ENCODE measurements at places on chromosomes 13 and 19.

DNA sequence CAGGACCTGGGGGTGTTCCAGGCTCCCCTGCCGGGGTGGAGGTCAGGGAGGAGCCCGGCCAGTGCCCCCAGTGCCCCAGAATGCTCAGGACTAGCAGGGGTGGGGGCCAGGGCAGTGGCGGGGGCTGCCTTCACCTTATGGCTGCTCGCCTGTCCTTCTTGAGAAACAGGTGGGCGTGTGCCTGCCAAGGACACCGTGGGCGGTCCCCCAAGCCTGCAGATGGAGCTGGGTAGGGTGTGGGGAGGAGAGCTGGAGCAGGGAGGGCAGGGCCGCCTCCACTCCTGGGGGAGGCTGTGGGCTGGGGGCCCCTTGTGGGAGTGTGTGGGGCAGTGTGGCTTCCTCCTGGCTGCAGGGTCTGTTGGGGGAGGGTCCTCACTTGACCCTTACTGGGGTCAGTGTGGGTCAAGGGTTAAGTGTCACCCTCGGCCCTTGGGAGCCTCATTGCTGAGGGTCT lies 160.1 kb downstream of the KDM4B start:
- no peak for DNase-seq

DNA sequence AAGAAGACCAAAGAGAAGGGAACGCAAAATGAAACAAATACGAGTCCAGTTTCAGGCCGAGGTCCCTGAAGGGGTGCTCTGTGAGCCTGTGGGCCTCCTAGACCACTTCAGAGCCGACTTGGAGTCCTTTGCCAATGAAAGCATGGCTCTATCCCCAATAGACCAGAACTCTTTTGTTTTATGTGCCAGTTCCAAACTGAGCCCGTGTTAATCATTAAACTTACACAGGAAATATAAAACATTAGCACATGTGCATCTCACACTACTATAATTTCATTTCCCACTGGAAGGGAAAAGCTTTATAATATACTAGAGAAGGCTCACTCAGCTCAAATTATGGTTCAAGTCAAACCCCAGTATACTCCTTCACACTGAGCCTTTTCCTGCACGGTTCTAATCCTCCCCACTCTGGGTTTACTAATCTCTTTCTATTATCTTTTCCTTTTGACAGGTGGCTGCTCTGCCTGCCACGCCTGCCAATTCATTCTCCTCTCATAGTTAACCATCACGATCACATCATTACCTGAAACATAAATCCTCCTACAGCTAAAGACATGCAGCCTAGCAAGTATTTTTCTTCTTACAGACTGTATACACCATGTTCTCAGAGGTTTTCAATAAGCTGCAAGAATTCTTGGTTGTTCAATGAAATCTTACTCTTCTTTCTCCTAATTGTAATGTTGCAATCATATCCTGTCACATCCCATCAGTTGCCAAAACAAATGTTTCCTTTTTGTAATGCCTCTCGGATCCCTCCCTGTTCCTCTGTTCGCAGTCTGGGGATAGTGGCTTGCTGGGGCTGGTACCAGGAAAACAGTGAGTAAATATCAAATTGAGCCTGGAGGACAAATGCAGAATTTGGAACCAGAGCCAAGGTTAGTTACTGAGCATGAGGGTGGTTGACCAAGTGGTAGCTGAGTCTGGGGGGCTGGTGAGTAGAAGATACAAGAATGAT lies 18.8 kb upstream of the WASF3 start:
- no peak for DNase-seq

DNA sequence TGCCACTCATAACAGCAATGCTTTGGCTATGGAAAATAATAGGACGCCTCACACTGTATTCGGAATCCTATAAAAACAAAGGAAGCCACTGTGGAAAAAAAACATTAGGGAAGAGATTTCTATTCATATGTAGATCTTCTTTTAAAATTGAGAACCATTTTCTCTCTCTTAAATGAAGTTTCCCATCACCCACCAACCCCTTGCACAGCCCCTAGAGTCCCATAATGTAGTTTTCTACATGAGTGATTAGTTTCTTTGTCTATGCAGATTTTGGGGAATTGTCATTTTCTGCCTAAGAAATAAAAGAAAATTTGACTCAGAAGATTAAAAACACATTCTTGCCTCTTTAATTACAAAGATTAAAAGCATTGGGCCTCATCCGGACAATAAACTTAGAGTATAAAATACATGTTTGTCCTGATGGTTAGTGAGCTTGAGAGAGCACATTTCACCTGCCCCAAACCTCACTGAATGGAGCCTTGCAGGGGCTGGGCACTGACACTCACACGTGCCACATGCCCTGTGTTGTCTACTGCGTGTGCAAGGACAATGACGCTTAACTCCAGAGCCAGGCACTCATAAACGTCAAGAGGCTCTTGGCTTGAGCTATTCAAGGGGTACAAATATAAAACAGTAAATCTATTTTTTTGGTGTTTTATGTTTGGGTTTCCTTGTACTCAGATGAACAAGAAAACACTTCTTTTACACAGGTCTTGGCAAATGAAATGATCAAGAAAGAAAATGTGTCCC lies 40.0 kb upstream of the KL start:
- no peak for DNase-seq

- no peak for DNase-seq
Observed at GRCh38 chr13:72469906-72470305, 257.5 kb downstream of the MZT1 start.

DNA sequence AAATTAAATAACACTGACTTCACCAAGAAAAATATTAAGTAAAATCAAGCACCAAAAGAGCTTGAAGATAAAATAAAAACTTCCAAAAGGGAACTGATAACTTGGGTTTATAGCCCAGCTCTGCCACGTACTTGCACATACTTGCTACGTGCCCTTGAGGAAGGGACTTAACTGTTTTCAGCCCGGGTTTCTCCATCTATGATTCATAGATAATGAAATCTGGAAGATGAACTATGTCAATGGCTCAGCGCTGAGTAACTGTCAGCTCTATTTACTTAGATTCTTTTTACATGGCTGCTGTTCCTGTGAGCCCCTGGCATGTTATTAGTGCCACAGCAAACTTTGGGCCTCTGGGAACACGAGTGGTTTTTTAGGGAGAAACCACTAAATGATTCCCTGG lies 9.6 kb upstream of the ZC3H13 start:
- no peak for DNase-seq

GRCh38 chr13:26697069-26697955 lies 63.3 kb downstream of the GPR12 start:
- DNase-seq: no peak

GRCh38 chr13:45206340-45206739 lies 5.5 kb upstream of the KCTD4 start:
- DNase-seq: no peak

DNA sequence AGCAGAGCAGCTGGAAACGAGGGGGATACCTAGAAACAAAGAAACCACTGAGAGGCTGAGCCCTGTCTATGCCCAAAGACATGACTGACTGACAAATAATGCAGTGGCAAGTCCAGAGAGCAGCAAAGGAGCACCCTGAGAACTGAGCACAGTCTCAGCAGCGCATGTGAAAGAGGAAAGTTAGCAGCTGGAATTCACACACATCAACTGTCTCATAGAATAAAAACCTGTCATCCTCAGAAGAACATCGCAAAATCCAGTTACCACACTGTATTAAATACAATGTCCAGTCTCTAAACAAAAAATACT lies 24.1 kb upstream of the DLEU7 start:
- no peak for DNase-seq

- no peak for DNase-seq
Observed at GRCh38 chr19:12052091-12052496, 667 bp downstream of the ZNF878 start.

DNA sequence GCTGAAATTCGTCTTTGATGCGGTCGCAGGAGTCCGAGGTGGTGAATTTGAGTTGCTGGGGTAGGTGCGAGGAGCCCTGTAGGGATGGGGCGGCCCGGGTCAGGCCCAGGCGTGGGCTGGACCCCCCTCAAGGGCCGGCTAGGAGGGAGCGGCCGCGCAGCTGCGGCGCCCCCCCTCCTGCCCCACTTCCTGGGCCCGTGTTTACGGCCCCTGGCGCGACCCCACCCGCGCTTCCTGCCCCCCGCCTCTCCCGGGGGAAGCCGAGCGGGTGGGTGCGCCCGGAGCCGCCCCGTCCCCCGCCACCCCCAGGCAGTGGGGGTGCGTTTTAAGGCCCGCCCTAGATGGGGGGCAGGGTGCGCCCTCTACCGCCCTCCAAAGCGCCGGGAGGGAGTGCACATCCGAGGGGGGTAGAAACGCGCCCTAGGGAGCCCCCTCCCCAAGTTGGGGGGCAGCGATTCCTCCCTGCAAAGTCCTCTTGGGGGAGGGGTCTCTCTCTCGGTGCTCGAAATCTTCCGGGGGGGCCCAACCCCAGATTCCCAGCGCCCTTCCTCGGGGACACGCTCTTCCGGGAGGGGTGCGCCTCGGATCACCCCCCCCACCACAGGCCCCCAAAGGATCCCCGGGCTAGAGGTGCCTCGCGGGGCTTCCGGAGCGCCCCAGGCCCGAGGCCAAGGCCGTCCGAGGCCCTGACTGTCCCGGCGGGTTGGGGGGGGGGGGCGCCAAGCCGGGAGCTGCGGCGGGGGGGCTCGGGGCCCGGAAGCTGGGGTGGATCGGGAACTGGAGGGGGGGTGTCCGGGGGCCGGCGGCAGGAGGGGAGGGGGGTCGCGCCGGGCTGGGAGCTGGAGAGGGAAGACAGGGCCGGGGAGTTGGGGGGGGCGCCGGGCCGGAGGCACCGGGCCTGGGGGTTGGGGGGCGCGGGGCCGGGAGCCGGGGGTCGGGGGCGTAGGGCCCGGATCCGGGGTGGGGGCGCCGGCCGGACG lies 823 bp downstream of the TLE5 start:
- peak; percentile 80 for DNase-seq

DNA sequence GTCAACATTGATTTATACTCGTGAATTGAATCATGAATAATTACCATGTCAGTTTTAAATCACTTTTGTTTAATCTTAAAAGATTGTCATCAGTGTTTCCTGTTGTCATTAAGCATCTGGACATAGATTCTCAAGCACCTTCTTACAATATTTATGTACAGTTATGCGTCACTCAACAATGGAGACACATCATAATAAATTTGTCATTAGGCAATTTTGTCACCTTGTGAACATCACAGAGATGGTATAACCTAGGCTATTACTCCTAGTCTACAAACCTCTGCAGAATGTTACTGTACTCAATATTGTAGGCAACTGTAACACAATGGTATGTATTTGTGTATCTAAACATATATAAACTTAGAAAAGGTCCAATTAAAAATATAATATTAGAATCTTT lies 2130.9 kb upstream of the PCDH20 start:
- DNase-seq: no peak

DNA sequence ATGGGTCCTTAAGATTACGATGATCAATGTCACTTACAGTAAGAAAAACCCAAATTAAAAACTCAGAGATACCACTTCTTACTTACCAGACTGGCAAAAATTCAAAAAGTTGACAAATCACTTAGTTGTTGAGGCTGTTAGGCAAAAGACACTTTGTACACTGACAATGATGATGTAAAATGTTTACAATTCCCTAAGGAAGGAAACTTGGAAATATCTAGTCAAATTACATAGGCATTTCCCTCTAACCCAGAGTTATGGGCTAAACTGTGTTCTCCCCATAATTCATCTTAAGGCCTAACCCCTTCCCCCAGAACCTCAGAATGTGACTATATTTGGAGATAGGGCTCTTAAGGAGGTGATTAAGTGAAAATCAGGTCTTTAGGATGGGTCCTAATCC lies 12.0 kb downstream of the TGDS start:
- DNase-seq: no peak

- no peak for DNase-seq
Observed at GRCh38 chr19:58456111-58456510, 4.7 kb downstream of the ZNF324B start.

DNA sequence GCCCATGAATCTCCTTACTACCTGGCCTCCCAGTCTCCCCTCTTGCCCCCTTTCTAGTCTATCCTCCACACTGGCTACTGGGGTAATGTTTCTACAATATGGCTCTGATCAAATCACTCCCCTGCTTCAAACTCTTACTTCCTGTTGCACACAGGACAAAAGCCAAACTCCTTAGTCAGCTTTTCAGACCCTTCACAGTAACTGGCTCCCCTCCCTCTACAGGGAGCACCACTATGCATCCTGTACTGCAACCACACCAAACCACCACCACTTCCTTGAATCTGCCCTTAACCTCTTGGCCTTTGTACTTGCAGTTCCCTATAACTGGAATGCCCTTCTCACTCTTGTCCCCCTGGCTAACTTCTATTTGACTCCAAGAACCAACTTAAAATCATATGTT lies 32.2 kb downstream of the DEDD2 start:
- peak; percentile 71 for DNase-seq

DNA sequence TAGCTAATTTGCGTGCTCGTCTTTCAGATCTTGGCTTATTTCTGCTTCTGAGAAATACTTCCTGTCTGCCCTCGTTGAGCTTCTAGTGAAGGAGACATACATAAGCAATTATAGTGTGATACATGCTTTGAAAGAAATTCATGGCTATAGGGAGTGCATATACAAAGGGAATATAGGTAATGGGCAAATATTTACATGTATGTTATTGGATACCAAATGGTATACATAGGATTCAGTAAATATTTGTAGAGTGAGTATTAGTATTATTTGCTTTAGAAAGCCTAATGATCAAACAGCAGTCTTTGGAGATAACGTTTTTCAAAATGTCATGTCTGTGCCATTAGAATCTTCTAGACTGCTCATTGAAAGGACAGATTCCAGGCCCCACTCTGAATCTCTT lies 5.2 kb downstream of the BRCA2 start:
- DNase-seq: no peak

- DNase-seq: no peak
Observed at GRCh38 chr13:21546372-21546771, 57.6 kb downstream of the MICU2 start.

DNA sequence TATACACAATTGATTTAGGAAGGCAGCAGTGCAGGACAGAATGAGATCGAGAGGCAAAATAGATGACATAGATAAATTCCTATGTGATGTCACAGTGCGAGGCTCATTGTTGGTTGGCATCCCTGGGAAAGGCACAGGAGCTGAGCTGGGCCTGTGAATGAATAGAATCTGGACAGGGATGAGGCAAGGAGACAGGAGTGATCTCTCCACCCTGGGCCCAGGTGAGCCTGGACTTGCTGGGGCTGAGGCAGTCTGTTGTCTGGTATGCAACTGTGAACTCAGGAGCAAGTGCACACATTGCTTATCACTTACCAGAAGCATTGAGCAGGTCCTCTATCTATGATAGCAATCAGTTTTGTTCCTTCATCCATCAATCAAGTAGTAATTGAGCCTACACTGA lies 48.2 kb upstream of the ESD start:
- DNase-seq: no peak

DNA sequence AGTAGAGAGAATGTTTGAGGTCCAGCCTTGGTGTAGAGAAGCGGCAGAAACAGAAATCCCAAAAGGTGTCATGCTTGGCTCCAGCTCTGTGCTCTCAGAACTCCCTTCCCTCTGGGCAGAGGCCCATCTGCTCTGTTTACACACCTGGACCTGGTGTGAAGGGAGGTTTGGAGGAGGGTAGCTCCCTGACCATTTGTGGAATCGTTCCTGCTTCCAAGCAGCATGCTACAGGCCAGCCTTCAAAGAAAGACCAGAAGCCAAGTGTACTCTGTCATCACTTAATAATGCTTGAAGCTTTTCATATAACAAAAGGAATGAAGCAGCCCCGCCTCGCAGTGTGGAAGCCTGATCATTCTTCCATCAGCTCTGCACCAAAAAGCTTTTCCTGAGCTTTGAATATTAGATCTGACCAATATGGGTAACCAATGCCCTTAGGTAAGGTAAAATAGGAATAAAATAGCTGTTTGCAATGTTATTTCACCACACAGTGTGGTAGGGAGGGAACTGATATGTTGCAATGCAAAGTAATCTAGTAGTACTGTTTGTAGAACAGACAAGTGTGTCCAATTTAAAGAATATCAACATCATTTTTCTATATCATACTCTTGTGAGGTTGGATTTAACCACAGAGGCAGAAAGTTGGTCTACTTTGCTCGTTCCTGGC lies 63.3 kb downstream of the ZIC5 start:
- no peak for DNase-seq

All from CD4-positive, alpha-beta T cell treated with Interleukin-4 for 1 hour (primary cell).